Stimulated activated CD4-positive, alpha-beta T cell treated with anti-CD3 and anti-CD28 coated beads, TNF-alpha, amount 100 ng/mL, for 48 hours (primary cell): ENCODE measurements at places on chromosomes 16 and 17.

- no peak for DNase-seq
These were observed 260.2 kb upstream of the DYNLRB2 start for GRCh38 chr16:80280557-80280956.

GRCh38 chr16:55324285-55325079 is 479 bp downstream of the IRX6 start:
- DNase-seq: no peak

DNA sequence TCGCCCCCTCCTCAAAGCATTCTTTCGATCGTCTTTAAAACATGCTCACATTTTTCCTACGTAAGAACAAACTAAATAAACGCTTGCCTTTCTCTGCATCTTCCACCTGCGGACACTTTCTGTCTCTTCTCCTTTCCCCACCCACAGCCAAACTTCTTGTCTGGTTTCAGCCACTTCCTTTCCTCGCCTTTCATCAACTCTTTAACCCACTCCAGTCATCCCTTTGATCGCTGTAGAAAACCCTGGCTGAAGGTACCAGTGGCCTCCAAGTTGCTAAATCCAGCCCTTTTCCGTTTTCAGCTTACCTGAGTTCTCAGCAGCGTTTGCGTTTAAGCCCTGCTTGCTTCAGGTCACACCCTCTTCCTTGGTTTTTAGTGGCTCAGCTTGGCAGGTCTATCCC is 483 bp downstream of the RPA1 start:
- DNase-seq: no peak

GRCh38 chr16:10906914-10907756 is 30.1 kb downstream of the CIITA start:
- DNase-seq: no peak

GRCh38 chr17:68766640-68767039 is 165.5 kb upstream of the FAM20A start:
- DNase-seq: no peak

DNA sequence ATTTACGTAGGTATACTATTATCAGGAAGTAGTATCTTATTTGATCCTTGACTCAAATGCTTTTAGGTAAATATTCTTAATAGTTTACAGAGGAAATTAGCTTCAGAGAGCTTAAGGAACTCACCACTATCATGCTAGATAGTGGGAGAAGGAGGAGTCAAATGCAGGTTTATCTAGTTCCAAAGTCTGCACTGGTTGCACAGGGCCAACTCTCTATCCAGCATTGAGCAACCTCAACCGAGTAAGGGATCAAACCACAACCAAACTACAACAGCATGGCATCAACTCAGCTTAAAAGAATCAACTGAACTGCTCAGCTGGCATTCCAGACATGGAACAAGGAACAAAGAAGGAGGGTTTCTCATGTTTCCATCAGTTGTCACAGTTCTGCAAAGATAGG is 306.0 kb downstream of the MAF start:
- DNase-seq: no peak

- DNase-seq: peak; percentile 87
These were observed at the start of gene DDX42 for GRCh38 chr17:63774141-63774968. Gene DDX42 (plus strand): TSS chr17:63774170. CDS start chr17:63787050, 12,880 bp downstream.

DNA sequence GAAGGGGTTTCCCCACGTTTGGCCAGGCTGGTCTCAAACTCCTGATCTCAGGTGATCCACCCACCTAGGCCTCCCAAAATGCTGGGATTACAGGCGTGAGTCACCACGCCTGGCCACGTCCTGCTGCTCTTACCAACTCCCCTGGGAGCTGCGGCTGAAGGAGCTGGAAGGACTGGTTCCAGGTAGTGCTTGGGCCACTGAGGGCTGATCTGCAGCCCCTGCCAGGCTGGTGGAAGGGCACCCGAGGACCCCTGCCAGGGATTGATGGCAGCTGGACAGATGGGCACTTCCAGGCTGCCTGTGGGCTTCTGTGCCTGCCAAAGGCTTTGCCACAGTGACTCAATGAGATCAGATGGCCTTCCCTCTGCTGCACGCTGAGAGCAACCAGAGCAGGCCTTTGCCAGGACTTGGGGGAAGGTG is 2.3 kb downstream of the OXLD1 start:
- DNase-seq: no peak

GRCh38 chr17:49971199-49971847 is 2.3 kb downstream of the DLX4 start:
- no peak for DNase-seq

DNA sequence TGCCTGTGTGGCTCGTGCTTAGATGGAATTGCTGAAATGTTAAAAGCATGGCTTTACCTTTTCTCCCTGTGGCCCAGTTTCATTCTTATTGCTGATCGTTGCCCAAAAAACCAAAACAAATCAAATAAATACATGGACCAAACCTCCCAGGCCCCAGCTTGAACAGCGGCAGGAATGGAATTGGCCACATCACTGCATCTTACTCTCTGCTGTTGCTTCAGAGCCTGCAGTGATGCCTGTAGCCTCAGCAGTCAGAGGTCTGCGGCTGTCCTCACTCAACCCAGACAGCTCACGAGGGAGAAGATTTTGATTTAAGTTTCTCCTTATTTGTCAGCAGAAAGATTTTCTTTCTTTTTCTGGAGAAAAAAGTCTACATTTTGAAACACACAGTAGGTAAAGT is 91.5 kb downstream of the NPIPB11 start:
- DNase-seq: no peak

DNA sequence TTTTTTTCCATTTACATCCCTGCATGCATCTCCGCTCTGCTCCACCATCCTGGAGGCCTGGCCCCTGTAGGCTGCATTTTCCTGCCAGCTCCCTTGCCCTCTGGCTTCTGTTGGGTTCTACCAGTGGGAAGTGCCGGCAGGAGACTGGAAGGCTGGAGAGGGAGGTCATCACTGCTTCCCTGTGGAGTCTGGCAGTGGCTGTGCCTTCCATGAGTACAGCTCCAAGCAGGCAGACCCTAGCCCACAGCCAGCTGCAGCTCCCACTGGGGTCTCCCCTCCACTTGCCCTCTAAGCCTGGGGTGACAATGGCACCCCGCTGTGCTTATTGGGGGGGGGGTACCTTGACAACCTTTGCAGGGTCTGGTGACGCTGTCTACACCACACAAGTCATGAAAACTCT is 37.3 kb downstream of the MMP15 start:
- DNase-seq: no peak

DNA sequence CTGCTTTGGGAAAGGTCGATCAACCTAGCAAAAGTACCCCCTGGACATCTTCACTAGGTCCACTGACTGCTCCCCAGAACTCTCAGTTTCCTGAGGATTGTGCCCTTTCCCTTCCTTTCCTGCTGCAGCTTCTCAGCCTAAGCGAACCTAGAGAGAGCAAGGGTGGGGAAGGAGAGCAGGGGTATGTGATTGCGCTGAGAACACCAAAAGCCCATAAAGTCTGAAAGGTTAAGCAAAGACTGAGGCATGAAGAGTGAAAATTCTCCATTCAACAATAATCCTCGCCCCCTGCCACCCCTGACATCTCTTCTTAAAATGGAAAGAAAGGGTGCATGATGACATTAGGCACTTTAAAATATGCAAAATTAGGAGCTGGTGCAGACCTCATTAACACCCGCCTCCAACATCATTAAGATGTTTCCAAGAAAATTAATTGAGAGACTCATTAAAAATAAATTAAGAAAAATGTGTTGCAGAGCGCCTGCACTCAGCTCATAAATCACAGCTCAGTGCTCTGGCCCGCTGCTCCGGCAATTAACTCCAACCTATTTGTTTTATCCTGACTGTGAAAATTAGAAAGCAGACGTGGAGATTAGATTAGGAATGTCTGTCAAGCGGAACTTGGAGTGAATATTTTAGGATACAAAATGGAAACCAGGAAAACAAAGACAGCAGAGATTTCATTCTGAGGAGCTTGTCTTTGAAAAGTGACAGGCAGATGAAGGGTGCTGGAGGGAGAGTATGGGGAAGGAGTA is 49.1 kb upstream of the PMFBP1 start:
- DNase-seq: no peak

DNA sequence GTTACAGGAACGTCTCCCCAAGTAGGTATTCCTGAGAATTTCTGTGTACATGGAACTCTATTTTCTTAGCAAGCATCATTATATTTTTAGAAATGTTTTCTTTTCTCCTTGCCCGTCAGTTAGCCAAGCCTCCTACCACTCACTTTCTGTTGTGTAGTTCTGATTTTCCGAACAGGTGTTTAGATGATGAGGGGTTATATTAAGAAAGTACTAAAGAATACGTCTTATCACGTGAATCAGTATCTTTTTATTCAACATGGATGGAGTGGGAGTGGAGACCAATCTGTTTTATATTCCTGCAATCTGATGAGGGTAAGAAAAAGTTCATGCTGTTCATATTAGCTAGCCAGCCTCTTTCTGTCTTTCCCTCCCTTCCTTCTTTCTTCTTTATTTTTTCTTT is 29.4 kb downstream of the MSI2 start:
- DNase-seq: no peak

DNA sequence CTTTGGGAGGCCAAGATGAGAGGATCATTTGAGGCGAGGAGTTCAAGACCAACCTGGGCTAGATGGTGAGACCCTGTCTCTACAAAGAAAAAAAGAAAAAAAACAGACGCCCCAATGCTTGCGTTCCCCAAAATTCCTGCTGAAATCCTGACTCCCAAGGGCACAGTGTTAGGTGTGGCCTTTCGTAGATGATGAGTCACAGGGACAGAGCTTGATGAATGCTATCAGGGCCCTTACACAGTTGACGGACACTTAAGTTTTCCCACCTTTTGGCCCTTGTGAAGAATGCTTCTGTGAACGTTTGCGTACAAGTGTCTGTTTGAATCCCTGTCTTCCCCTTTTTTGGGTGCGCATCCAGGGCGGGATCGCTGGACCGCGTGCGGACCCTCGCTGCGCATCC is 16.5 kb upstream of the ZNF750 start:
- DNase-seq: no peak

- no peak for DNase-seq
These were observed 66.1 kb downstream of the SMG6 start for GRCh38 chr17:2237521-2237921.

DNA sequence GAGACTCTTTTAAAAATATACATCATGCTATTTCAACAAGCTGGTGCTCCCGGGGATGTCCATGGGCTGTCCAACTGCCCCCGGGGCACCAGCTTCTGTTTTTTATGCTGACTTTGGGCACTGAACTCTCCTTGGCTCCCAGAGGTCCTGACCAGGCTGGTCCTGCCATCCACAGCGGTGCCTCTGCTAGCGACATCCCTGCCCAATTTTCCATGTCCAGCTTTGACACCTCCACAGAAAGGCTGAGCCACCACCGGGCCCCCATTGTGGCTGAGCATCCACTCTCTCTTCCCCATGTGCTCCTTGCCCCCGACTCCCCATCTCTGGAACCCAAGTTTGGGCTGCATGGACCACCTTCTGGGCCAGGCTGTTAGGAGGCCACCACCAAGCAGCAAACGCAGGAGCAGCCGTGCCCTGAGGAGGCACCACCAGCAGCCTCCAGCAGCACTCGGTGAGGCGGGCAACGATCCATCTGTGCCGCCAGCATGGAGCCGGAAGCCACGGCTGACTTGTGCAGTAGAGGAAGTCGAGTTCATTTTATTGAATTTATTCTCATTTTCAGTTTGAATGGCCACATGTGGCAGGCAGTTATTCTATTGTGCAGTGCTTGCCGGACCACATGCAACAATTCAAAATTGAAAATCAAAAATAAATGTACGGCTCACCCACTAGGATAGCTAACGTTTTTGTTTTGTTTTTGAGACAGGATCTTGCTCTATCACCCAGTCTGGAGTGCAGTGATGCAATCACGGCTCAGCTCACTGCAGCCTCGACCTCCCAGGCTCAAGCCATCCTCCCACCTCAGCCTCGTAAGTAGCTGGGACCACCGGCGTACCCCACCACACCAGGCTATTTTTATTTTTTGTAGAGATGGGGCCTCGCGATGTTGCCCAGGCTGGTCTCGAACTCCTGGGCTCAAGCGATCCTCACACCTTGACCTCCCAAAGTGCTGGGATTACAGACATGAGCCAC is 2.8 kb upstream of the MEAK7 start:
- DNase-seq: no peak

GRCh38 chr17:79042421-79043190 is 18.6 kb downstream of the C1QTNF1 start:
- peak; percentile 66 for DNase-seq

GRCh38 chr16:57799600-57800199 is 2.6 kb downstream of the KIFC3 start:
- DNase-seq: no peak

DNA sequence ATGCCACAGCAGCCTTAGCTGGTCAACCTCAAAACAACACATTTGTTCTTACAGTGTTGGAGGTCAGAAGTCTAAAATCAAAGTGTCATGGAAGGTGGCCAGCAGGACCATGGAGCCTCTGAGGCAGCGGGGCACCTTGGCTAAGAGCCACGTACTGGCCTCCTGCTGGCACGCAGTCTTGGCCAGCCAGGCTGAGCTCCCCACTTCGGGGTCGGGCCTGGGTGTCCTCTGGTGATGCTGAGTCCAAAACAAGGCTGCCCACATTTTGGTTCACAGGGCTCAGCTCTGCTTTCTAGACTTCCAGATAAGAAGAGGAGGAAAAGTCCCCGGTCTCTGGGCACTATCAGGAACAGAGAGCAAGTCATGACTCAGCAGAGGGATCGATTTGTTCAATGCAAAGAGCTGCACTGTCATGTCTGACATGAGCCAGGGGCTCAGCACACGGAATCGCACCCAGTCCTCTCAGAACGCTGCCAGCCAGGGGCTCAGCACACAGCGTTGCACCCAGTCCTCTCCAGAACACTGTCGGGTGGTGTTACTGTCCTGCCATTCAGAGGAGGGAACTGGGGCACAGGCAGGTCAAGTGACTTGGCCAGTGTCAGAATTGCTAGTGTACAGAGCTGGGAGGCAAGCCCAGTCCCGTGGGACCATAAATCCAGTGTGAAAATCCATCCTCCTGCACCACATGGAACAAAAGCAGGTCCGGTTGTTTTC is 2.5 kb downstream of the LGALS9 start:
- DNase-seq: no peak

DNA sequence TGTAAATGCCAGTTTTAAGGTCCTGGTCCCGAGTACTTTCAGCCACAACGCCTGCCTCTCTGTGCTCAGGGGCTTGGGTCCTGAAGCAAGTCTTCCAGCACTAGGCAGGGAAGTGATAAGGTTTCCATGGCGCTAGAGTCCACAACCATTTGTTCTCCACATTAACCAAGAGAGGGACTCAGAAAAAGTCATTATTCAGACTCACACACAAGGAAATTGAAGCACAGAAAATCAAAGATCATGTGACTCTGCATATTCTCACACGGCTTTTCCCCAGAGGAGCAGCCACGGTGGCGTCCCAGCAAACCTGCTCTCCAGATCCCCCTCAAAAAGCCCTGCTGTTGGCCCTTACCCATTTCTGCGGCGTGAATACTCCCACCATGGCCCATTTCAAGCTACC is 9.7 kb downstream of the ENPP7 start:
- DNase-seq: no peak
